Activated CD8-positive, alpha-beta memory T cell treated with anti-CD3 and anti-CD28 coated beads, Interleukin-2, amount 10 ng/mL, durations not matched to agents 7 days and 5 days (primary cell): ENCODE measurements at places on chromosomes 3 and 15.

DNA sequence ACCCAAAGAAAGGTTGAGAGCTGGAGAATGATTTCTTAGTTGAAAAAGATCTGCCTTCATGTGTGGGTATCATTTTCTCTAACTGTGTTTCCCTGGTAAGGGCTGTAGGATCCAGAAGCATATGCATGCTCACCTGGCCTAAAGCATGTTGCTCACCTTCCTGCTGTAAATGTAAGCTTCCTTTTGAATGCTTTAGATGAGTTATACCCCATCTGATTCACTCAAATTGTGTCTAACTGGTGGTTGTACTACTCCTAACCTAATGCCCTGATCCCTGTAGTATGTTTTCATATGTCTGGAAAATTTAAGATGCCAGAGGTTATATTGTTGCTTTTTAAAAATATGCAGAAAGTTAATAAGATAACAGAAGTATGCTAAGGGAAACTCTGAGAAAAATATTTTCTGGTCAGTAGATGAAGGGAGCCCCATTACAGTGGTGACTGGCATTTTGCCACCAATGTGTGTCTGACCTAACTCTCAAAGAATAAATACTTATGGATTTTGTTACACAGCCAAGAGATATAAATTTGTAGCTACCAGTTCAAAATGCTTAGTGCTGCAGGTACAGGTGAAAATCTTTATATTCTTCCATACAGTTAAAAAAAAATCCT lies 7.7 kb downstream of the FILIP1L start:
- H3K4me3 ChIP-seq, result no peak overlapping the region
- peaks cover 65% of the 10 kb centered on the region for H3K4me1 ChIP-seq
- H3K36me3 ChIP-seq, result peaks cover 38% of the 10 kb centered on the region

- no peaks in the 10 kb centered on the region for H3K27me3 ChIP-seq
- H3K4me3 ChIP-seq, result no peak overlapping the region
- no peaks in the 10 kb centered on the region for H3K36me3 ChIP-seq
- H3K4me1 ChIP-seq, result no peaks in the 10 kb centered on the region
- DNase-seq, result no peak
Observed at GRCh38 chr15:33852570-33852969, 115.7 kb upstream of the CHRM5 start.

DNA sequence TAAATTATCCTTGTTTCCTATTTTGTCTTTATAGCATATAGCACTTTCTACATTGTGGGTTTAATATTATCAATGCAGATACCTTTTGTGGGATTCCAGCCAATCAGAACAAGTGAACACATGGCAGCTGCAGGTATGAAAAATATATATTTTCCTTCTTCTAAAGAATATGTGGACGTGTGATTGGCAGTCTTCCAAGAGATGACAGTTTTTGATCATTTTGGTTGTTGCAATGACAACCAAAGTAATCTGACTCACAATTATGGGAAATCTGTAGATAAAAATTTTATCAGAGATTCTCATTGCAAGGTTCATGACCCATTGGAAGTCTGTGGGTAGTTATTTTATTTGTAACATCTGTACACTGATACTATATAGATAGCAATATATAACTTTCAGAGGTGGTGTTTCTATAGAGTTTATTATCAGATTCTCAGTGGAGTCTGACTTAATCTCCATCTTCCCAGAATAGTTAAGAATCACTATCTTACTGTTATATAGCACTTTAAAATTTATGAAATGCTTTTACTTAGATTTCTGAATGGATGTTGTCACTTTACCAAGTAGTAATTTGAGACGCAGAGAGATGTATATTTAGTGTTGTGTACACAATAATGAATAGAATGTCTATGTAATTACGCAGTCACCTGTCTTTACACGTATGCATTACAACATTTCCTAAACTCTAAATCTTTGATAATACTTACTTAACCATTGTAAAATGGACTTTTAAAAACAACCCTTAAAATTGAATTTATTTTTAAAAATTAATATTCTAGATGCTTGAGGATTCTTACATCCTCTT lies 82.5 kb downstream of the STT3B start:
- peaks cover 30% of the 10 kb centered on the region for H3K36me3 ChIP-seq
- H3K4me1 ChIP-seq, result peaks cover 4% of the 10 kb centered on the region
- no peak overlapping the region for H3K27ac ChIP-seq
- no peak for DNase-seq

DNA sequence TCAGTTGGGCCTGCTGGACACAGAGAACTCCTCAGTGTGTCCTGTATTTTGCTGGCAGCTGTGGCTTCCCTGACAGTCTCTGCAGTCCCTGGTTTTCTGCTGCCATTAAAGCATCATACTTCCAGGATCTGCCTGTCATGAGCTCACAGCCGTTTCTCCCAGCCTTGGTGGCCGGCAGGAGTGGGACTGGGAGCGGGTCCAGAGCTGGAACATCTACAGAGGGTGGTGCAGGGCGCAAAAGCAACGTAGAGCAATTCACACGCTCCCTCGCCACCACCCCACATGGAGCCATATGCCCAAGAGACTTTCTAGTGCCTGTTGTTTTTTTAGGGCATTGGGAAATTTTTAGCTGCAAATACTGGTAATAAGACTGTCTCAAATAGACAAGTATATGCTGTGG lies 33.6 kb downstream of the ABTB1 start:
- H3K4me1 ChIP-seq, result peaks cover 4% of the 10 kb centered on the region
- peaks cover 5% of the 10 kb centered on the region for H3K27me3 ChIP-seq
- no peaks in the 10 kb centered on the region for H3K36me3 ChIP-seq
- H3K4me3 ChIP-seq, result no peak overlapping the region
- no peak for DNase-seq

DNA sequence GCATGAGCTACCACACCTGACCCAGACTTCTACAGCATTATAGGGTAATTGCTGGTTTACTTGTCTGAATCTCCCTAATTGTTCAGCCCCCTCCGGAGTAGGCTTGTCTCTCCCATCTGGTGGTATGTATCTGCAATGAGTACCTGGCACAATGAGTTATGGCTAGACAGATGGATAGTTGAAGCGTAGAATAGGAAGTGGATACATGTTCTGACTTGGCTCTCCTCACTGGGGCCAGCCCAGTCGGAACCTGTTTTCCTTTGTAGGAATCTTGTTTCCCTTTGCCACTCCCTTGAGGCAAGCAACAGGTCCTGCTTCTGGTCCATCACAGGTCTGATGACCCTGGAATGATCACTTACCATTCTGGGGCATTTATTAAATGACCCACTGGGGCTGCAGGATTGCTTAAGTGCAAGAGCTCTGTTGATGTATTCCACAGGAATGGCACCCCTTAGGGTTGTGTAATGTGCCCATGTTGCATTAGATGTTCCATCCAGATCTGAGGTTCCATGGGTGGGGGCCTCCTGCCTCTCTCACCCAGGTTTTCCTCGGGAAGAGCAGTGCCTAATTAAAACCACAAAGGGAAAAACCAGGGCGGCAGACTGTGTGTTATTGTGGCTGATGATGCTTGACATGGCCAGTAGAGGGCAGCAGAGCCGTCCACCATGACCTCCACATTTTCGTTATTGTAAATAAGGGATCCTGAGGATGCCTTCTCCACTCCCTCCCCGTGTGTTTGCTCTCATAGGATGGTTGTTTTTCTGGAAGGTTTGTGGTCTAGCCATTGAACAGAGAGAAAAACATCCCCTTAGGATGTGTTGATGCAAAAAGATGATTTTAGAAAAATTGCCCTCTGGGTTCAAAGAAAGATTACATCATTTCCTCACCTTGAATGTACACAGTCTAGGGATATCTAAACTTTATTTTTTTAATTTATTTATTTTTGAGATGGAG lies 58.0 kb downstream of the CMTM8 start:
- no peaks in the 10 kb centered on the region for H3K36me3 ChIP-seq
- peak overlapping the region; percentile 75 for H3K27ac ChIP-seq
- no peaks in the 10 kb centered on the region for H3K27me3 ChIP-seq
- DNase-seq, result peak; percentile 75

- peaks cover 3% of the 10 kb centered on the region for H3K36me3 ChIP-seq
- DNase-seq, result peak; percentile 85
- H3K27ac ChIP-seq, result peak overlapping the region; percentile 38
- peaks cover 34% of the 10 kb centered on the region for H3K27me3 ChIP-seq
Observed at GRCh38 chr15:68389936-68390817, 41.8 kb downstream of the ITGA11 start.

GRCh38 chr3:96347289-96347688 lies 467.1 kb upstream of the EPHA6 start:
- H3K27me3 ChIP-seq, result no peaks in the 10 kb centered on the region
- no peak overlapping the region for H3K4me3 ChIP-seq
- DNase-seq, result no peak

DNA sequence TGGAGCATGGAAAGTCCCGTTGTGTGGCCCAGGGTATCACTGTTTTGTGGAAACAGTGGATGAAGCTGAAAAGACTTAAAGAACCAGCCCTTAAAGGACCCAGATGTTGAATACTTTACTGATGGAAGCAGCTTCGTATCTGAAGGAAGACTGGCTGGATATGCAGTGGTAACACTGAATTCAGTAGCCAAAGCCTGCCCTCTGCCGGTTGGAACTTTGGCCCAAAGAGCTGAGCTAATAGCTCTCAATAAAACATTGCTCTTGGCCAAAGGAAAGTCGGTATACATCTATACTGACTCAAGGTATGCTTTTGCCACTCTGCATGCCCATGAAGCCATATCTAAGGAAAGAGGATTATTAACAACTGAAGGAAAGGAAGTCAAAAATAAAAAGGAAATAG lies 885.4 kb downstream of the PDCD6IP start:
- H3K4me1 ChIP-seq, result no peaks in the 10 kb centered on the region
- DNase-seq, result peak; percentile 41
- H3K27ac ChIP-seq, result no peak overlapping the region
- H3K36me3 ChIP-seq, result no peaks in the 10 kb centered on the region
- H3K4me3 ChIP-seq, result no peak overlapping the region

- peaks cover 9% of the 10 kb centered on the region for H3K36me3 ChIP-seq
- DNase-seq, result no peak
- no peak overlapping the region for H3K4me3 ChIP-seq
- no peaks in the 10 kb centered on the region for H3K27me3 ChIP-seq
- peaks cover 57% of the 10 kb centered on the region for H3K4me1 ChIP-seq
- no peak overlapping the region for H3K27ac ChIP-seq
Observed at GRCh38 chr15:41780266-41780665, 6.0 kb downstream of the MAPKBP1 start.

DNA sequence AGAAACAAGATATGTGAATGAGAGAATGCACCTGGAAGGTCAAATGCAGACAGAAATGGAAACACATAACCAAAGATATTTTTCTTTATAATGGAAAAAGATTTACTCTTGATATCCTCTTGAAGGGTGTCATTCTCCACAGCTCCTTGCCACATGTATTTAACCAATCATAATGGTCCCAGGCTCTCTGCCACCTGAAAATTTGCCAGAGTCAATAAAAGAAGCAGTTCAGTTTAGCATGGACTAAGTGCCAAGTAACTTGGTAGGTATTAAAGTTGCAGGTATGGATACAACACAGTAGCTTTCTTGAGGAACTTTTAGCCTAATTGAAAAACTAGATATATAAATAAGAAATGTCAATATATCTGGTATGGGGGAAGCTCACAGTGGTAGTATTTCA lies 33.5 kb downstream of the TUSC7 start:
- H3K36me3 ChIP-seq, result no peaks in the 10 kb centered on the region
- no peak for DNase-seq
- no peak overlapping the region for H3K27ac ChIP-seq
- H3K27me3 ChIP-seq, result no peaks in the 10 kb centered on the region
- no peaks in the 10 kb centered on the region for H3K4me1 ChIP-seq

GRCh38 chr3:45701172-45701867 lies 12.1 kb downstream of the SACM1L start:
- H3K27me3 ChIP-seq, result no peaks in the 10 kb centered on the region
- H3K36me3 ChIP-seq, result peaks cover 35% of the 10 kb centered on the region
- H3K27ac ChIP-seq, result no peak overlapping the region
- H3K4me3 ChIP-seq, result no peak overlapping the region
- DNase-seq, result no peak

DNA sequence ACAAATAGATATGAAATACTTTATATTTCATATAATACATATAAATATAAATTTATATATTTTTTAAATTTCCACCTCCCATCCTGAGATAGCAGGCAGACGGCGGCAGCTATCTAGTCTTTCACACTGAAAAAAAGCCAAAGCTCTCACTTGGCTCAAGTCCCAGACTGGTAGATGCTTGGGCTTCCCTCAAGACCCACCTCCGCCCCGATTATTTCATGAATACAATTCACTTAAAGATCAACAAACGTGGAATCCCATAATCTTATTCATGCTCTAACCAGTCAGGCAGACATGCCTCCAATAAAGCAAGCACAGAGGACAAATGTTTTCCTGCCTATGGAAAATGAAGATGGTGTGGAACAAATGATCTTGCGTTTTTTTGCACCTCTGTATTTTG lies 275.9 kb upstream of the NR2F2 start:
- DNase-seq, result no peak
- H3K4me3 ChIP-seq, result no peak overlapping the region
- H3K27ac ChIP-seq, result no peak overlapping the region
- peaks cover 7% of the 10 kb centered on the region for H3K4me1 ChIP-seq
- H3K27me3 ChIP-seq, result peaks cover 42% of the 10 kb centered on the region

GRCh38 chr15:94580211-94580885 lies 349.0 kb downstream of the MCTP2 start:
- H3K36me3 ChIP-seq, result no peaks in the 10 kb centered on the region
- peaks cover 73% of the 10 kb centered on the region for H3K27me3 ChIP-seq
- peaks cover 27% of the 10 kb centered on the region for H3K4me1 ChIP-seq
- no peak overlapping the region for H3K4me3 ChIP-seq

DNA sequence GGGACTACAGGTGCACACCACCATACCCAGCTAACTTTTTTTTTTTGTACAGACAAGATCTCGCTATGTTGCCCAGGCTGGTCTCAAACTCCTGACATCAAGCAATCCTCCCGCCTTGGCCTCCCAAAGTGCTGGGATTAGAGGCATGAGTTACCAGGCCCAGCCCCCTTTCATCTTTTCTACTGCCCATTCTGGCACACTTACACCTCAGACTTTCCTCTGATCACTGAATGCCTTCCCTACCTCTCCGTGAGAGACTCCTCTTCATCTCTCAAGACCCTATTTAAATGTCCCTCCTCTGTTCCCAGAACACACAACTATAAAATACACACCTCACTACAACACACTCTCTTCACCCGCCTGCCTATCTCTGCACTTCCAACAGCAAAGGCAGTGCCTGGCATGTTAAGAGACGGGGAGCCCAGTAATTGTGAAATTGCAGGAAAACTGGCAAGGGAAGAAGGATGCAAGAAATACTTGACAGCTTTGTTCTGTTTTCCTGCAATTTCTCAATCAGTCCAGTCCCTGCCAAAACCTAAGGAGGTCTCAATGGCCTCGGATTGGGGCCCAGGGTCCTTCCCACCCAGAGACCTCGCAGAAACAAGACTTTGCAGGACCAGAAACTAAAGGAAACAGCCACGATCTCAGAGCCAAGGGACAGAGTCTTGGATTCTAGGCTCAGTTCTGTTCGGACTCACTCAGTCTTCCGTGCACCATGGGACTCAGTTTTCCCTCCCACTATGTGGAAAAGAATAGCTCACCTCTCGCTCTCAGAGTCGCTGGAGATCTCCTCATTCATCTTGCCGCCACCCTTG lies 849 bp downstream of the RRP9 start:
- H3K27me3 ChIP-seq, result no peaks in the 10 kb centered on the region
- H3K4me3 ChIP-seq, result peak overlapping the region; percentile 80
- peaks cover 46% of the 10 kb centered on the region for H3K4me1 ChIP-seq
